ENCODE measurements at places on chromosomes 1 and 21.

- DNase-seq, result no peak
Observed at GRCh38 chr1:35555601-35556477, 1.4 kb downstream of the KIAA0319L start.

DNA sequence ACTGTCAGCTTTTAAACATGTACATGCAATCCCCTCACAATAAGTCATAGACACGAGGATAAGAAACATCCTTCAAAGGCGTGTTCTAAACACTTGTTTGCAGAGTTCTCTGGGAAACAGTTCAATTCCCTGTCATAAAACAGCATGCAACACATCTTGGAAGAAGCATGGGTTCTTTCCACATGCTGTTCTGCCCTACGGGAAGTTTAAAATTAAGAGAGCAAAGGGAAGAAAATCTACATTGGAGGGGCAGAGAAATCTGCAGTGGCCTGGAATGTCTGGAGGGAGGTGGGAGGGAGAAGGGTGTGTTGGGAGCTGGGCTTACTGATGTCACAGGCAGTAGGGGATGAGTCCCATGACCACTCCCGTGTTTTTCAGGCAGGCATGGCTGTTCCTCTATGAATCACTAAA, 98.3 kb upstream of the SLC2A1 start:
- DNase-seq, result no peak

GRCh38 chr1:88472298-88472697, 211.8 kb upstream of the PKN2 start:
- no peak for DNase-seq

GRCh38 chr1:169796274-169796810, 1.6 kb upstream of the METTL18 start:
- no peak for DNase-seq

DNA sequence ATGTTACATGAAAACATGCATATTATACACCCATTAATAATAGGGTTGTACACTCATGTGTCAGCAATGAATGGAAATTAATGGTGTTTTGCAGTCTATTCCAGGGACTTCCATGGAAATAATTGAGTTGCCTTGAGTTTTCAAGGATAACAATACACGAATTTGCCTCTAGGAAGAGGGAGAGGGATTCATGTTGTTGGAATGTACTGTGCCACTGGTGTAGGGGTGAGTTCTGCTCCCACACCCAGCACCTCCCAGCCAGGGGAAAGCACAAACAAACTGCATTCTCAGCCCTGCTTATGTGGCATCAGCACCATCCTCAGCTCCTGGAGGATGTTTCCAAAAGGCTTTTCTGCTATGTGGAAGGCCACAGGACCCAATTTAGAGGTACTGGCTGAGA, 57.8 kb downstream of the BCAR3 start:
- DNase-seq, result peak; percentile 54

DNA sequence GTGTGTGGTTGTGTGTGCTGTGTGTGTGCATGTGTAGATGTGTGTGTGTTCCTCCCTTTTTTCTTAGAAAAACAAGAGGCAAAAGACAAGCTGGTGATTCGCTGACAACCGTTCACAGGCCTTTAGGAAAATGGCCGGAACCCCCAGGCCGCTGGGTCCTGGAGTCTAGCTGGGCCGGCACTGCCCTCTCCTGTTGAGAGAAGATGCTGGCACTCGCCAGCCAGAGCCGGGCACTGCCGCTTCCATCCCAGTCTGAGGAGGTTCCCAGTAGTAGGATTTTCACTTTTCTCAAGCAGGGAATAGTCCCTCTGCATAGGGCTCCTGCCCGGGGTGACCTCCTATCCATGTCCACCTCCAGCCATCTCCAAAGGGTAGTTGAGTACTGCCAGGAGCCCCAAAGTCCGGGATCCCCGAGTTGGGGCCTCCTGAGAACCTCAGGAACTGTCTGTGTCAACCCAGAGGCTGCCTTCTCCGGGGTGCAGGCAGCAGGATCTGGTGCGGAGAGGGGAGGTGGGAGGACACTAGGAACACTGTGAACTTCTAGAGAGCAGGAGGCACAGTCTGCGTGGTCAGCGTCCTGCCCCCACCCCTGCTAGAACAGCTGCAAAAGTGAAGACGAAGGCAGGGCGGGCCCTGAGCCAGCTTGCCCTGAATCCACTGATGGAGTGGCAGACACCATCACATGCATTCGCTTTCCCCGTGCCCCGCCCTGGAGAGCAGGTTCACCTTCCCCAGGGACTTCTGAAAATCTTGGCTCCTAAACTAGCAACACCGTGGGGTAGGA, 44.1 kb upstream of the ARHGEF16 start:
- DNase-seq, result peak; percentile 54

Measured in brain microvascular endothelial cell (primary cell).